ENCODE measurements at places on chromosomes 13 and 19.
A peak's percentile ranks its signal among the peaks of the same experiment; 100 is the strongest.

GRCh38 chr13:71046360-71047079 lies 820.5 kb downstream of the DACH1 start:
- DNase-seq = no peak

DNA sequence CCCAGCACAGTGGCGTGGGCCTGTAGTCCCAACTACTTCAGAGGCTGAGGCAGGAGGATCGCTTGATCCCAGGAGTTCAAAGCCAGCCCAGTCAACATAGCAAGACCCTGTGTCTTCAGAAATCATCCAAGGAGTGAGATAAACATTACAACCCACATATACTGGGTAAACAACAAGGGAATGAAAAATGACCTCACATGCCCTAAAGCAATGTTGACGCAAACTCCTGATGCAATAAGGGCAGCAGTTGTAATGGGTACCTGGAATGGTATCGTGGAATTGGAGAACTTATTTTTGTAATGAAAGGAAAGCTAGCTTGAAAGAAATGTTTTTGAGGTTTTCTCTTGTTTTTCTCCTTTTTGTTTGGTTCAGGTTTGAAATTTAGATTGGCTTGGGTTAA lies 24.5 kb upstream of the LGALS16 start:
- no peak for DNase-seq

GRCh38 chr19:56727677-56728076 lies 56.1 kb upstream of the ZNF835 start:
- no peak for DNase-seq

GRCh38 chr13:42369071-42369797 lies 97.3 kb downstream of the AKAP11 start:
- DNase-seq = no peak

GRCh38 chr19:18762125-18763023 lies 28.7 kb downstream of the COMP start:
- no peak for DNase-seq

DNA sequence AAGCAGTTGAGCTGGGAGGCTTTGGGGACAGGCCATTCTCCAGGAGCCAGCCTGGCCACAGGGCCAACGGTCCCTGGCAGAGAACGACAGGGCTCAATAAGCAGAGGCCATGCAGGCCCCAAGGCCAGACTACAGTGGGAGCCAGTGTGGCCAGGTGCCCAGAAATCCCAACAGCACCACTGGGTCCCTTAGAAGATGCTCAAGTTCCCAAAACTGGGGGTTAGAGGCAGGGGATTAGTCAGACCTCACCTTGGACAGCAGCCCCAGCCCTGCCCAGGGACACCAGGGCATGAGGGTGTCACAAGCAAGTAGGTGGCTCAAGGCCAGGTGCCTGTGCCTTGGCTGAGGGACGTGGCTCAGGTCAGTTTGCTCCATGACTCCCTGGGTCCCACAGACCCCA lies 12.8 kb downstream of the SCGB2B2 start:
- DNase-seq = no peak

GRCh38 chr13:67008075-67008668 lies 222.0 kb downstream of the PCDH9 start:
- no peak for DNase-seq

- no peak for DNase-seq
Measured at GRCh38 chr13:51017516-51017915, 93.6 kb downstream of the C13orf42 start.

- no peak for DNase-seq
Measured at GRCh38 chr19:30528919-30529318, 156.7 kb downstream of the ZNF536 start.

DNA sequence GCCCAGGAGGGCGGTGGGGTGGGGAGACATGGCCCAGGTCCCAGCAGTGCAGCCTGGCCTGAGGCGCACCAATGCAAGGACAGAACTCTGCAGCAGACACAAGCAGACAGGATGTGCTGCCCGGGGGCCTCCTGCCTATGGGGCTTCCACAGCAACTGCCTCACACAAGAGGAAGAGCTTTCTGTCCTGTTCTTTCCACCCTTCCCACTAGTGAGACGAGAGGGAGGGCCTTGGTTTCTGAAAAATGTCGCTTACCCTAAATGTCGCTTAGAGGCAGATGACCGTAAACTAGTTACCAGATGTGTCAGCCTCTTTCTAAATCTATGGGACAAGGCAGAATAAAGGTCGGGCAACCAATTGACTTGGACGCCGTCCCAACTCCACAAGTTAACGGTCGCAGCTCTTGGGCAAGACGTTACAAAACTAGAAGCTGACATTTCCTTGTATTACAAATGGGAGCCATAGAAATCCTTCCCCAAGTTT lies at the start of gene LAIR1:
Gene LAIR1, minus strand, starts transcription at position 157 of the 483 bp plus-strand sequence. Its CDS starts 127 bp downstream, at position 30.
- DNase-seq = peak; percentile 83

All from activated CD8-positive, alpha-beta memory T cell treated with anti-CD3 and anti-CD28 coated beads for 24 hours (primary cell).